ENCODE measurements at places on chromosomes 5 and 9.

DNA sequence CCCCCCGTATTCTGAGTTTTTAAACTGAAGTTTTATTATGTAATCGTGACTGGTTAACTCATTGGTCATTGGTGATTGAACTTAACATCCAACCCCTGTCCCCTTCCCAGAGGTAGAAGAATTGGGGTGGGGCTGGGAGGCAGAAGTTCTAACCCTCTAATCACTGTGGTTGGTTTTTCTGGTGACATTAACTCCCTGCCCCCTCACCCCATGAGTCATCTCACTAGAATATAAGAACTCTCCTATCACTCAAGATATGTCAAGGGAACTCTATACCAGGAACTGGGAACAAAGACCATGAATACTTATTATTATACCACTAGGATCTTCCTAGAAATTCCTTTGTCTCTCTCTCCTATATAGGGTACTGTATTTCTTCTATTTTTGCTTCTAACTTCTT, 52.3 kb upstream of the CAVIN4 start:
- DNase-seq: no peak

DNA sequence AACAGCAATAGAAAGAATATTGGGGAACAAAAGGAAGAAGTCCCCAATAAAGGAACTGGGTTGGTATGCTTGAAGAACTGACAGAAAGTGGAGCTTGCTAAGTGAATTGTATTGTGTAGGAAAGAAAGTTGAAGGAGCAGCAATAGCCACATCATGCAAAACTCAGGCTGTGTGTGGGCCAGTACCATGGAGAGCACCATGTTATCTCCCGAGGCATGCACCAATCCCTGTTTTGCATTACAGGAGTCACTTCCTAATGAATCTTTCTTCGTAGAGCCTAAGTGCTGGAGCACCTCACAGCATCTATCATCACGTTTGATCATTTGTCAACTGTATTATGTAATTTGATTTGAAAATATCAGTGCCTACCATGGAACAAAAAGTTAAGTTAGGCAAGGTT, 137.7 kb upstream of the NMUR2 start:
- no peak for DNase-seq

DNA sequence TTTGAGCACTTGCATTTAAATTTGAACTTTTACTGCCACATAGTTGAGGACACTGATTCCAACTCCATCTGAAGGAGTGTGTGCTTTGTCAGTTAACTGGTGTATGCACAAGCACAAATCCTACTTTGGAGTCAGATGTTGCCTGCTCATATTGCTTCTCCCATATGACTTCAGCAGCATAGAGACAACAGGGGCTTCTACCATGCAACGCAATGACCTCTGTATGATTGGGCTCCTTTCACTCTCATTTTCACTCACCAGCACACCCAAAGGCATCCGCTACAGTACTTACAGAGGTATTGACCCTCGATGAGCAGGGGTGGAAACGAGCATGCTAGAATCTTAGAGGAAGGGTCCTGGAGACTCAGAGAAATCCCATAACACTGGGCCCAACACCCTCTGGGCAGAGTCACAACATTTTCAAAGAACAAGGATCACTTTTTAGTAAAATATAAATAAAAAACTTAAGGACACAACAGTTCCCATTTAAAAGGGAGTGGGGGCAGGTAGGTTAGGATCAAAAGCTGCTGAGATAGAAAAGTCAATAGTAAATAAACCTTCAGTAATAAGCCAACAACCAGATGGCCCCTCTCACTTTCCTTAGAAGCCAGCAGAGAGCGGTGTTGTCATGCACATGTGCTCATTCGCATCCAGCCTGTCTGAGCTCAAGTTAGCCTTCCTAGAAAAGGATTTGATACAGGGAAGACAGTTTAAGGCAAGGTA, 203.8 kb downstream of the SNCAIP start:
- DNase-seq: no peak

DNA sequence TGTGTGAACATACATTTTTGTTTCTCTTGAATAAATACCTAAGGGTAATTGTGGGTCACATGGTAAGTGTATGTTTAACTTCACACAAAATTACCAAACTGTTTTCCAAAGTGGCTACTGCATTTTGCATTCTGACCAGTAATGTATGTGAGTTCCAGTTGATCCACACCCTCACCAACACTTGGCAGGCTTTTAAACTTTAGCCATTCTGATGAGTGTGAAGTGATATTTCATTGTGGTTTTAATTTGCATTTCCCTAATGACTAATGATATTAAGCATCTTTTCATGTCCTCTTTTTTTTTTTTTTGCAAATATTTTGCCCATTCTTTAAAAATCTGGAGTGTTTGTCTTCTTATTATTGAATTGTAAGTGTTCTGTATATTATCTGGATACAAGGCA, 53.5 kb upstream of the MAST4 start:
- DNase-seq: no peak

DNA sequence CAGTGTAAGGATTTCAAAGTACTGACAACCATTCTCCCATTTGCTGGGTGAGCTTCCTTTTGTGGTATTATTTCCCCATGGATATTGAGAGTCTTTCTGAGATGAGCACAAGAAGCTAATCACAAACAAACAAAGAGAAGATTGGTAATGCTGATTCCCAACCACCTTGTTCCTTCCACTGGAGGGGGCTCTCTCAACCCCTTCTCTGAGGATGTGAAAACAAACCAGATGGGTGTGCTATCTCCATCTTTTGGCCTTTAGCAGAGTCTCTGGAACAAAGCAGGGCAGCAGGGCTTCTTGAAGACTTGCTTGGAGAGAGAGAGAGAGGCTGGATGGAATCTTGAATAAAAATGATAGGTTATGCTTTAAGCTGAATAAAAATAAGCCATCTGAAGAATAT, 576.7 kb upstream of the ZNF462 start:
- no peak for DNase-seq

DNA sequence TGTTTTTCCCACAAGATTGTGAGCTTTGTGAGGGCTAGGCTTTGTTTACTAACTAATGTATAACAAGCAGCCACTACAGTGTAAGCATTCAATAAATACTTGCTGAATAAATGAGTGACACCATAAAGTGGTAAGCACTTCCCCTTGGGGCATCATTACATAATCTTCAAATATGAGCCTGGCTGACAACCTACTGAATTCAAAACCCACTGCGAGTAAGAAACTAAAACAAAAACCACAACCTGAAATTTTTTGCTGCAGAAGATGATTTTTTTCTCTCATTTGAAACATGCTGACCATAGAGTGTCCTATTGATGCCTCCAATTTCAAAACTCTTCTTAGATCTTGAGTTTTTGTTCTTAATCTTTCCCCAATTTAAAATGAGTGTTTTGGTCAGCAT, 331.3 kb upstream of the CCNG1 start:
- no peak for DNase-seq

GRCh38 chr9:8301296-8301695, 501.7 kb upstream of the DMAC1 start:
- no peak for DNase-seq

DNA sequence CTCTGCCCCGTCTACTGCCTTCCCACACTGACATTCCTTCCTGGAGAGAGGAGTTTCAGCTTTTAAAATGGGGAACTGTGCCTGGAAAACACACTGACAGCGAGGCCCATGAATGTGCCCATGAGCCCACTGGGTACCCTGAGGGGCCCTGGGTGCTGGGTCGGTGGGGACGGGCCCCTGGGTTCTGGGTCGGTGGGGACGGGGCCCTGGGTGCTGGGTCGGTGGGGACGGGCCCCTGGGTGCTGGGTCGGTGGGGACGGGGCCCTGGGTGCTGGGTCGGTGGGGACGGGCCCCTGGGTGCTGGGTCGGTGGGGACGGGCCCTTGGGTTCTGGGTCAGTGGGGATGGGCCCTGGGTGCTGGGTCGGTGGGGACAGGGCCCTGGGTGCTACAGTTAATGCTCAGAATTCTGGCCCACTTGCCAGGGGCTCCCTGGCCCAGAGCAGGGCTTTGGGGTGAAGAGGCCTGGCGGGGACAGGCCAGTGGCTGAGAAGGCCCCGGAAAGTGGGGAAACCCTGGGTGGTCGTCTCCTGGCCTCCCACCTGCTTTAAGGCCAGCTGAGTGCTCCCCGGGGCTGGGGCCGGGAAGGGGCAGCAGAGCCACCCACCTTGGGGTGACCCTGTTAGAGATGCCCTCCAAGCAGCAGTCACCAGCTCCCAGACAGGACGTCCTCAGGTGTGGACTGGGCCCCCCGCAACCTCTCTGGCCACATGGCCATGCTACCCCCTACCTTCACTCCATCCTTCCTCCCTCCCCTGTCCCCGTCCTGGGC, 2.5 kb downstream of the GPSM1 start:
- DNase-seq: no peak

DNA sequence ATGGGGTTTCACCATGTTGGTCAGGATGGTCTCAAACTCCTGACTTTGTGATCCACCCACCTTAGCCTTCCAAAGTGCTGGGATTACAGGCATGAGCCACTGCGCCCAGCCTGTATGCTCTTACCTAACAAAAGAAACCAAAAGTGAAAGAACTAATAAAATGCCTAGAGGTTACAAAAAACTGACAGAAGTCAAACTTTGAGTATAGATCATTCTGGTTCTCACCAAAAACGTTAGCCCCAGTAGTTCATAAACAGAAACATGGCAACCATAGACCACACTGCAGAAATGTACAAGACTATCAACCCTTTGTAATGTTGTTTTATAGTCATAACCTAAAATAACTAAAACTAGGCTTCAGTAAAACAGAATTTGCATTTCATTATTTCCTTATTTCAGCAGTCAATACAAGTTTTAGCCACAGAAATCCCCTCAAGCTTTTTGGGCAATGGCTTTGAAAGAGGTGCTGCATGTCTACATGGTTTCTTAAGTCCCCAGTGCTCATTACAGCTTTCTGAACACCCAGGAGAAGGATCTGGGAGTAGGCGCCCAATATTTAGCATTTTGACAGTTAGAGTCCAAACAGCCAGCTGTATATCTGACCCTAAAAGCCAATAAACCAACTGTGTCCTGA, 72.5 kb downstream of the EPB41L4A start:
- DNase-seq: no peak

DNA sequence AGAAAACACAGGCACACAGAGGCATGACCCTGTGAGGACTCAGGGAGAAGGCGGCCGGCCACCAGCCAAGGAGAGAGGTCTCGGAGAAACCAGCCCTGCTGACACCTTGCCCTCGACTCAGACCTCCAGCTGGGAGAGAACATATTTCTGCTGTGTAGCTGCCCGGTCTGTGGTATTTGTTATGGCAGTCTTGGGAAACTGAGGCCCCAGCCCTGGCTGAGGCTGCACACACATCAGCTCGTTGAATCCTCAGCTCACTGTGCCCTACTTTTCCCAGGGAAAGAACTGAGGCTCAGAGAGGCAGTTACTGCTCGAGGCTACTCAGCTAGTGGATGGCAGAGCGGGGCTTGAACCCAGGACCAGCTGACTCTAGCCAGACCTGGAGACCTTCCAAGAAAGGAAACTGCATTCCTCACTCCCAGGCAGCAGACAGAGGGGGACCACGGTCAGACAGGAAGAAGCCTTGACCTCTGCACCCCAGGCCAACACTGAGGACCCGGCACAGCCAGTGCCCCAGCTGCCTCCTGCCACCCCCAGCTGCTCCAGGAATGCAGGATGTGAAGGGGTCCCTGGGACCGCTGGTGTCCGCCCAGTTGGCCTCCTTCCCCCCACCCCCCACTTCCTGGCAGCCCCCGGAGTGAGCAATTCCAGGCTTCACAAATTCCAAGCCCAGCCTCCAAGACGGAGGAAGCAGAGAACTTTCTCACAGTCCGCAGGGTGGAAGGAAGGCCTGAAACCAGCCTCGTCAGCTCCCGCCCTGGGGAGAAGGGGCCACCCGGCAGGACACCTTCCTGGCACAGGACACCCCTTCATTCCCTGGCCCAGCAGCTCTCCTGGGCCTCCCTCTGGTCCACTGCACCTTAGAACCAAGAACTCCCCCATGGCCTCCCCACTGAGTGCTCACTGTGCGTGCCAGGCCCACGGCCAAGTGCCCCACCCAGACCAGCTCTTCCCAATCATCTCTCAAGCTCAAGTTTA, 69.9 kb downstream of the LRSAM1 start:
- no peak for DNase-seq

GRCh38 chr5:162227075-162227474, 159.5 kb downstream of the GABRG2 start:
- DNase-seq: no peak

GRCh38 chr9:70003901-70004714, 39.5 kb upstream of the MAMDC2 start:
- DNase-seq: no peak

GRCh38 chr9:75200892-75201470, 112.7 kb downstream of the OSTF1 start:
- no peak for DNase-seq

- no peak for DNase-seq
Observed at GRCh38 chr5:163661360-163661759, 155.9 kb downstream of the MAT2B start.

DNA sequence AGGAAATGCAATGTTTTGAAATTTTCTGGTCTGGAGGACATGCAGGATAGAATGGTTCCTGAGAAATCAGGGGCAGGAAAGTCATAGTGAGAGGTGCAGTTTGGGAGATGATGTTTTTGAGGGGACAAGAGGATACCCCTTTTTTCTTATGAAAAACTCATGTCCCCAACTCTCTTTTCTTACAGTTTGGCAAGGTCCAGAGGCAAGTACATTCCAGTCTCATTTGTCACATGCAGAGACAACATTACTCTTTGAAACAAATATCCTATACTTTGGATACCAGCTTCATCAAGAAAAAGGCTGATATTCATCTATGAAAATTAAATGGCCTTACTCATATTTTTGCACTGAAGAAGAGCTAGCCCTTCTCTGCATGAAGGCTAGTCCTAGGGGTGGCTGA, 48.2 kb downstream of the EQTN start:
- DNase-seq: no peak

All from esophagus squamous epithelium (tissue), 5 donors.